ENCODE measurements at places on chromosomes 11 and 22.

DNA sequence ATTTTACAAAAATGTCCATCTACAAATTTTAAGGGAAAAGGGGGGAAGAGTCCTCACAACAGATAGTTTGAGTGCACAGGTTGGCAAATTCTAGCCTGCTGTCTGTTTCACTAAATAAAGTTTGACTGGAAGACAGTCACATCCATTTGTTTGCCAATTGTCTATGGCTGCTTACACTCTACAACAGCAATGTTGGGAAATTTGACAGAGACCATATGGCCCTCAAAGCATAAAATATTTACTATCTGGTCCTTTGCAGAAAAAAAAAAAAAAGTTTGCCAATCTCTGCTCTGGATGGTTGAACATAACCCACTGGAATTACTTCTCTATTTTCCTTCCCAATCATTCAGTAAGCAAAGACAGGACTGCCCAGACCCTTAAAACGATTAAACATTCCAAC lies 88.2 kb downstream of the FCHSD2 start:
- no peak for DNase-seq

DNA sequence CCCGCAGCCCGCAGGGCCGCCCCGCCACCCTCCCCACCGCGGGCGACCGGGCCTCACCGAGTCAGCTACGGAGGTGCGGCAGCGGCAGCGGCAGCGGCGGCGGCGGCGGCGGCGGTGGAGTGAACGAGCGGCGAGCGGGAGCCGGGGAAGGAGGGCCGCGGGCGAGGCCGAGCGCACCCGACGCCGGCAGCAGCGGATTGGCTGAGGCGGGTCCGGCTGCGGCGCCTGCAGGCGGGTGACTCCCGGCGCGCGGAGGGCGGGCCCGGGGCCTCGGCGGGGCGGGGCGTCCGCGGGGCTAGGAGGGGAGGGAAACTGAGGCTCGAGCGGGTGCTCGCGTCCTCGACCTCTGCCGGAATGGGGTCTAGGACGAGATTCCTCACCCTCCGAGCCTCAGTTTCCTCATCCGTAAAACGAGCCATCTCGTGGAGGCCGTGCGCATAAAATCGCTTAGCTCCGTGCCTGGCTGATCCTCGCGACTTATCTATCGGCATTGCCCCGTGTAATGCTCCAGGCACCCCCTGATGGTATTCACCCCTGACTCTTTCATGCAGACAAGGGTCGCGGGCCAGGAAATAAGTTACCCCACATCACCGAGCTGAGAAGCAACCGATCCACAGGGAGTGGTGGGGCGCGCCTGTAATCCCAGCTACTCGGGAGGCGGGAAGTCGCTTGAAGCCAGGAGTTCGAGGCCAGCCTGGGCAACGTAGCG lies at the start of gene CPT1A:
TSS of gene CPT1A (minus strand) at position 199 of the 709 bp plus-strand sequence. CDS start 26,442 bp downstream, outside the sequence.
- DNase-seq: peak; percentile 68

DNA sequence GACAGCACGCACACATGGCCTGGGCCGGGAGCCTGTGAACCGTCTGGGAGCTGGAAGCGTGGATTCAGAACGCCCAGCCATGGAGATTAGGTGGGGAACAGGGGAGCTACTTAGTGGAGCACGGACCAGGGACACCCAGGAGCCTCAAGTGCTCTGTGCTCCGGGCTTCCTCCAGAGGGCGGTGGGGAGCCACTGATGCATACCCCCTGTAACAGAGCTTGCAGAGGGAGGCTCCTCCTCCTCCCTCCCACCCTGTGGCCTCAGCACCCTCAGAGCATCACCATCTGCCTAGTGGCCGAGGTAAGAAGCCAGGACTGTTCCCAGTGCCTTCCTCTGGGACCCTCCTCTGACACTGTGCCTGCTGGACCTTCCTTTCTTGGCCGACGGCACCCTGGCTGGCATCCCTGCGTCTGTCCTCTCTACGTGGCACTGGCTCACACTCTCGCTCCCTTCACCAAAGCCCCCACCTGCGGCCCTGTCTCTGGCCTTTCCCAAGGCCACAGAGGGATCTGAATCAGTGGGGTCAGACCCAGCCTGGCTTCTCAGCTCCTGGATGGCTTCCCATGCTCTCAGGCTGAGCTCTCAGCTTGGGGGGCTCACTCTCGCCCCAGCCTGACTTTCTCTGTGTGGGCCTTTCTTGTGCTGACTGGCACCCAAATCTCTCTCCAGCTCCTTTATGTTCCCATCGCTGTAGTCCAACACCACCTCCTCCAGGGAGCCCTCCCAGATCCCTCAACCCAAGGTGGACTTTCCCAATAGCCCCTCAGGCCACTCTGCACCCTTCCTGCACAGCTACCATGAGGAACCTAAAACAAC lies 780.9 kb downstream of the BRD1 start:
- peak; percentile 22 for DNase-seq

DNA sequence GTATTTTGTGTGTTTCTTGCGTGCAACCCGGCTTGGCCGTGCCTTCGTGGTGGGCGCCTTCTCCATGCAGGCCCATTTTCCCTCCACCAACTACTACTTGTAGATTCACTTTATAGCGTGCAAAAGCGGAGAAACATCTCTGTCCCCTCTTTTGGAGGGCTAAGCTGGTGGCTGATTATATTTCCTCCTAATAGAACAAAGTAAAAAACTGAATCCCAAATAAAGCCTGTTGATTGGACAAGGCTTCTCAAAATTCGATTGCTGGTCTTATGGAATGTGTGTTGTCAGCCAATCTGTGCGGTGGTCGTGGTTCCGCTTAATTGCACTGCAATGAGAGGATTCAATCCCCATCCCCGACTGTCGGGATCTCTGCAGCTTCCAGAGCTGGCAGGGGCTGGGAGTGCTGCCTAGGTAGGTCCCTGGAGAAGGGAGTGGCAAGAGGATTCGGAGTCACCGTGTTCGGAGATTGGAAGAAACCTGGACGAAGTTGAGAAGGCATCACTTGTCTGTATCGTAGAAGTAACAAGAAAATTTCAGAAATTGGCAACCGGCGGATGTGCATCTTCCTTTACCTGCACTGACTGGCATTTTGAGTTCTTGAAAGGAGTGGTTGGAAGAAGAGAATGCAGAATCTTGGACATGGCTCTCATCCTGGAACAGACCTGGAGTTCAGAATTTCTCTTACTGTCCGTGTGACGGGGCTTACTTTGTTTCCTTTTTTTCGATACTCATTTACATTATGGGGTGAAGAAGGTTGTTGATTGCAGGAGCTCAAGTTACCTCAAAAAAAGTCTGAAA lies 1.1 kb downstream of the HMGXB4 start:
- peak; percentile 12 for DNase-seq

GRCh38 chr11:44877571-44878497 lies 72.8 kb downstream of the TP53I11 start:
- DNase-seq: no peak

DNA sequence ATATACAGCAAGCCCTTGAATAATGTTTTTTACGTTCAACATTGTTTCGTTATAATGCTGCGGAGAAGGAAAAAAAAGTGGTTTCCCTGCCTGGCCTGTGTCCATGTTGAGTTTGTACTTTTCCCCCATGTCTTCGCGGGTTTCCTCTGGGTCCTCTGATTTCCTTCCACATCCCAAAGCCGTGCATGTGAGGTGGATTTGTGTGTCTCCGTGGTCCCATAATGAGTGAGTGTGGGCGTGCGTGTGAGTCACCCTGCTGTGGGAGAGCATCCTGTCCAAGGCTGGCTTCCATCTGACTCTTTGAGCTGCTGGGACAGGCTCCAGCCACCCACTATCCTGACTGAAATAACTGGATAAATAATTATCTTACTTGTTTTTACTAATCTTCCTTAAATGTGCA lies 29.6 kb upstream of the SNX19 start:
- DNase-seq: no peak

DNA sequence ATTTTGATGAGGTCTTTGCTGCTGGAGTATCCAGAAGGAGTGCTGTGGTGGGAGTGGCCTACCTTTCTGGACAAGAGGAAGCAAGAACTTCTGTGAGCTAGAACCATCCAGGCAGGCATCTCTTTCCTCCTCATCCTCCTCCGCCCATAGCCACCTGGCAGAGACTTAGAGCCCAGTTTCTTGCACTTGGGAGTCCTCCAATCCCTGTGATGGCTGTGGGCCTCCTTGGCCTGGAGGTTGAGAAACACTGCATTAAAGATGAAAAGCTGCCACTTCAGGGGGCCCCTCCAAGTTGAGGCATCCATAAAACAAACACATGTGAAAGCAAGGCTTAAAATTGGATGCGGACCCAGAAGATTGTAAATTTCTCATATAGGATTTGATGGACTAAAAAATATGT lies 110.3 kb downstream of the ZBTB16 start:
- DNase-seq: no peak

- peak; percentile 75 for DNase-seq
These were observed 1.9 kb downstream of the OR4S1 start for GRCh38 chr11:48307760-48308386.

- DNase-seq: no peak
These were observed 113.5 kb downstream of the NTM start for GRCh38 chr11:131483877-131484276.

DNA sequence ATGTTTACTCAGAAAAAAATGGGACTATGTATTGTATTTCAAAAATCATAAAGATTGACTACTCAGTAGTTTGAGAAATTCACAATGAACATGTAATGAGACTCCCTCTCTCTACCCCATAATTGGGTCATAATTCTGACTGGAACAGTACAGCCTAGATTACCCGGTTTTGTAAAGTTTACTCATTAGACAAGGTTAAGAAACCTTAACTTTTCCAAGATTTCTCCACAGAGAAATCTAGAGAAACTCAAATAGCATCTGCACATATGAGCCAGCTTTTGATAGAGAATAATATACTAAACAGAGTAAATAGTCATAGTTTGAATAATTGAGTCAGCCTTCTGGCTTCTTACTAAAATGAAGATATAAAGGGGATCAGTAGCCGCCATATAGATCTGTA lies 331.1 kb upstream of the MPPED2 start:
- no peak for DNase-seq

GRCh38 chr11:15539645-15540044 lies 424.9 kb downstream of the INSC start:
- DNase-seq: no peak

- DNase-seq: no peak
These were observed 13.7 kb upstream of the DRD2 start for GRCh38 chr11:113488931-113489351.

DNA sequence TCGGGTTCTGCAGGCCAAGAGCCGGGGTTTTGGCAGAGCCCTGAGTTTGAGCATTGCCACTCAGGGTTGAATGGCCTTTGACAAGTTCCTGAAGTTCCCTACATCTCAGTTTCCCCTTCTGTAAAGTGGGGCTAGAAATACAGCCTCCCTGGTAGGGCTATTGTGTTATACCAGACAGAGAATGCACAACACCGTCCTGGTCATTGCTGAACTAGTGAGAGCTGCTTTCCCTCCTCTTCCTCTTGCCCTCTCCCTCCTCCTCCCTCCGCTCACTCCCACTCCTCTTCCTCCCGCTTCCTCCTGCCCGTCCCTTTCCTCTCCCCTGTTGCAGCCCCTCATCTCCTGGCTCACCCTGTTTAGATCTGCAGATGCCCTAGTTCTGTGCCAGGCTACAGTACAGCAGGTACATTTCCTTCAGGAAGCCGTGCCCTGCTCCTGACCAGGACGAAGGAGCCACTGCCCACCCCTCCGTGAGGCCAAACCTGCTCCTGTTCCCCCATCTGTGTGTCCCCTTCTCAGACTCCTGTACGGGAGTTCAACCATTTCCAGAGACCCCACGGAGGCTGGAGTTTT lies 91.5 kb upstream of the SHANK2 start:
- no peak for DNase-seq

GRCh38 chr22:46971099-46971763 lies 208.8 kb downstream of the TBC1D22A start:
- no peak for DNase-seq

DNA sequence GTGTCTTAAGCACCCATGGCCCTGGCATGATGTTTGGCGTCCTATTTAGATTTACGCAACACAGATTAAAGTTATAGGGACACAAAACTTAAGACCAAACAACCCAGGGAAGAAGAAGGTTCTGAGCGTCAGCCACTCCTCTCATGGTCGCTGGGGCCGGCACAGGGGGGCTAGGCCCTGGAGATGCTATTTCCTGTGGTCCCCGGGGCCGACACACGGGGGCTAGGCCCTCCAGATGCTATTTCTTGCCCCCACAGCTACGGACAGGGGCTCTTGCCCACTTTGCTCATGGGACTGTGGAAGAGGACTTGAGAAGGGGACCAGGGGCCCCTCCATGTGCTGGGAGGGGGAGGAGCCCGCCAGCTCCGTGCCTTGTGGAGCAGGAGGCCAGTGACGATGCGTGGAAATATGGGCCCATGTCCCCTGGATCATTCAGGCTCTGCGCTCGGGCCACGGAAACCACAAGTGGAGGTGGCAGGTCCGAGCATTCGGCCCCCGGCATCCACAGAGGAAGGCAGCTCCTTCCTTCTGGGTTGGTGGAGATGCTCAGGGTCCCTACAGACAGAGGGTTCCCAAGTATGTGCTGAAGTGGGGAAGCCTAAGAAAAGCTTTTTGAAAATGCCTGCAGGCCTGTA lies 711.1 kb downstream of the BRD1 start:
- no peak for DNase-seq

- DNase-seq: no peak
These were observed 206.4 kb upstream of the E2F8 start for GRCh38 chr11:19447150-19447566.

All from stimulated activated CD4-positive, alpha-beta T cell treated with anti-CD3 and anti-CD28 coated beads, Interleukin-4, amount 100 ng/mL, for 24 hours (primary cell).